Activated CD8-positive, alpha-beta T cell treated with anti-CD3 and anti-CD28 coated beads, Interleukin-2, amount 10 ng/mL, durations not matched to agents 7 days and 5 days (primary cell): ENCODE measurements at places on chromosomes 3 and 15.
A peak's percentile ranks its signal among the peaks of the same experiment; 100 is the strongest.

DNA sequence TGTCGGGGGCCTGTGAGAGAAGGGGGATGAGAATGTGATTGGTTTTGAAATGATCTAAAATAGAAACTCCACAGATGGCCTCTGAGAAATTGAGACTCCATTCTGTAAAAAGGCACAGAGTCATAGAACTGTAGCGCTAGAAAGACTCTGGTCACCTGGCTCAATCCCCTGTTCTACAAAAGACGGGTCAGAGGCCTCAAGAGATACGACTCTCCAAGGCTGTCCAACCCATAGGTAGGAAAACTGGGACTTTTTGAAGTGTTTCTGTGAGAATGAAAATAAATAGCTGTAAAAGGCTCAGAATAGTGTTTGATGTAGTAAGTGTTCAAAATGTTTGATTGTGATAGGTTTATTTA lies 11.7 kb upstream of the TMC3 start:
- H3K27ac ChIP-seq: no peak overlapping the region
- no peaks in the 10 kb centered on the region for H3K27me3 ChIP-seq
- no peak for DNase-seq
- peaks cover 10% of the 10 kb centered on the region for H3K4me1 ChIP-seq

DNA sequence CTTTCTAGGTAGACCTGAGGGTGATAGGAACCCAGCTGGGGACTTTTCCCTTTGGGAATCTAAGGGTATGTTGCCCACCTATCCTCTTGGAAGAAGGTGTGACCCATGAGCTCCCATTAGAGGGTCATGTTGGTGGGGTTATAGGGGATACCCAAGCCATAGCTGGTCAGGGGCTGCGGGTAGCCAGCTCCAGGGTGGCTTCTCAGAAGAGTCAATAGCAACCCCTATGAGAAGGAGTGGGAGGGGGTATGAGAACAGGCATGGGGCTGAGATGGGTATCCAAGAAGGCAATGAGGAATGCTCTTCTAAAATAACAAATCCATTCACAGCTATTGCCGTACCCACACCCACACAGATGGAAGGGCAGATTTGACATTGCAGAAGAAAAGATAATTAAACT lies 217.8 kb downstream of the UACA start:
- H3K4me1 ChIP-seq: peaks cover 19% of the 10 kb centered on the region
- no peak overlapping the region for H3K27ac ChIP-seq
- H3K27me3 ChIP-seq: peaks cover 2% of the 10 kb centered on the region
- no peaks in the 10 kb centered on the region for H3K36me3 ChIP-seq
- DNase-seq: no peak

DNA sequence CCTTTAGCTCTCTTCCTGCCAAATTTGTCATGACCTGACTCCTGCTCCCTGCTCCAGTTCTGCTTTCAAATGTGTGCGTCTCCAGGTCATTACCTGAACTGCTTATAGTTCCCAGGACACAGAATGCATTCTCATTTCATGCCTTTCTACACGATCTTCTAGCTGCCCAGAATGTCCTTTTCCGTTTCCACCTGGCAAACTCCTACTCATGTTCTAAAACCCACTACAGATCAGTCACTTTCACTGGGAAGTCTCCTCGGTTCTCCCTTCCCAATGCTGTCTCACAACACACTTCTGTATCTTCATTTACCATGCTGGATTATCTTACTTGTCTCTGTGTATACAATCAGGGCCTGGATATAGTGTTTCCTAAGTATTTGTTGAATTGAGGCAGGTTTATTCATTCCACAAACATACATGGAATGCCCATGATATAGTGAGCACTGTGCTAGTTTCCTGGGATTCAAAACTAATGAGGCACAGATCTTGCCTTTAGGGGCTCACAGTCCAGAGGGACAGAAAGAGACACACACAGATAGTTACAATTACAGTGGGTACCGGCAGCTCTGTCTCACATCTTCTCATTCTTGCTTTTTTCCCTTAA lies 1.6 kb upstream of the NOX5 start:
- no peaks in the 10 kb centered on the region for H3K4me1 ChIP-seq
- peaks cover 2% of the 10 kb centered on the region for H3K36me3 ChIP-seq
- no peak for DNase-seq
- H3K4me3 ChIP-seq: no peak overlapping the region
- no peak overlapping the region for H3K27ac ChIP-seq

- no peak overlapping the region for H3K27ac ChIP-seq
- H3K4me3 ChIP-seq: no peak overlapping the region
- H3K36me3 ChIP-seq: peaks cover 23% of the 10 kb centered on the region
- H3K4me1 ChIP-seq: no peaks in the 10 kb centered on the region
These were observed 16.0 kb downstream of the NKIRAS1 start for GRCh38 chr3:23900744-23901143.

DNA sequence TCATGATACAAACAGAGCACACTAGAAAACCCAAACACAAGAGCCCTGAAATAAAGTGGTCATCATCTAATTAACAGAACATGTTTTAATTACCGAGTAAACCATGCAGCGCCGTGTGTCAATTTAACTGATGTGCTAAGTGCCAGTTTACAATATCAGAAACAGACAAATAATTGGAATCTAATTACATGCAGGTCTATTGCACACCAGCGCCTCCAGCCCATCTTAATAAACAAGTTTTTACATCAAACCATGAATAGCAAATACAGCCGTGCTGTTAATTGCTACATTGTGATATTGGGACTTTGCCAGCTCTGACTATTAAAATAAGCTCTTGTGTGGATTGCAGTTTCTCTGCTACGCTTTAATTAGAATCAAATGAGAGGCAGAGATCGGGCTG lies 510.2 kb upstream of the MDFIC2 start:
- DNase-seq: no peak
- H3K4me3 ChIP-seq: no peak overlapping the region
- no peaks in the 10 kb centered on the region for H3K4me1 ChIP-seq
- H3K36me3 ChIP-seq: no peaks in the 10 kb centered on the region
- no peaks in the 10 kb centered on the region for H3K27me3 ChIP-seq

DNA sequence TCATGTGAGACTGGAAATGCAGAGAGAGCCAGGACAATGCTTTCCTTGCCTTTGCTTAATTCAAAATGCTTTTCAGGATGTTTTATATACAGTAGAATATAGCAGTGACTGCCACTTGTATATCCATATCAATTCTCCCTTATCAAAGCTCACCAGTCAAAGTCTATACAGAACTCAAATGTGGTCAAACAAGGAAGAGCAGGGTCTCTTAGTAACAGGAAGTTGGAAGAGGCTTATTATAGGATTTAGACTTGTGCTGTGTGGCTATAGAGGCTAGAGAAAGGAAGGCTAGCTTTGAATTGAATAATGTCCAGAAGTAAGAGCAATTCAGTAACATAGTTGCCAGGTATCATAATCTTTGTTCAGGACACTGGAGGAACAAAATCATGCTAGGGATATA lies 4.4 kb upstream of the SI start:
- H3K27ac ChIP-seq: no peak overlapping the region
- H3K36me3 ChIP-seq: no peaks in the 10 kb centered on the region
- no peaks in the 10 kb centered on the region for H3K4me1 ChIP-seq
- H3K4me3 ChIP-seq: no peak overlapping the region
- no peaks in the 10 kb centered on the region for H3K27me3 ChIP-seq

DNA sequence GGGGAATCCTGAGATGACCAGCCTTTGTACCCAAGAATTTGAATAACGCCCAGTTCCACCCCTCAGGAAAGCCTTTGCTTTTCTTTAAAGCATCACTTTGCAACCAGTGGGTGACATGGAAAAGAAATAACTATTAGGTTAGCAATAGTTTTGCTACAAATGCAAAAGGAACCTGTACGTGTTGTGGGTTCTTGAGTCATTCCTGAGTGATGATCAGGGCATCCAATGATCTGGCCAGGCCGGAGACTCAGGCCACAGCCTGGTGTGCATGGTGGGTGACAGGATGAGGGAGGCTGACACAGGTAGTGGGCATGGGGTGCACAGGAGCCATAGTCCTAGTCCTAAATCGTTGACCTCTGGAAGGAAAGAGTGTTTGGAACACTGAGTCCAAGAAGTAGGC lies 321.4 kb upstream of the IL12A start:
- DNase-seq: no peak
- H3K4me3 ChIP-seq: no peak overlapping the region
- no peaks in the 10 kb centered on the region for H3K36me3 ChIP-seq
- H3K27me3 ChIP-seq: no peaks in the 10 kb centered on the region
- H3K27ac ChIP-seq: no peak overlapping the region
- no peaks in the 10 kb centered on the region for H3K4me1 ChIP-seq

DNA sequence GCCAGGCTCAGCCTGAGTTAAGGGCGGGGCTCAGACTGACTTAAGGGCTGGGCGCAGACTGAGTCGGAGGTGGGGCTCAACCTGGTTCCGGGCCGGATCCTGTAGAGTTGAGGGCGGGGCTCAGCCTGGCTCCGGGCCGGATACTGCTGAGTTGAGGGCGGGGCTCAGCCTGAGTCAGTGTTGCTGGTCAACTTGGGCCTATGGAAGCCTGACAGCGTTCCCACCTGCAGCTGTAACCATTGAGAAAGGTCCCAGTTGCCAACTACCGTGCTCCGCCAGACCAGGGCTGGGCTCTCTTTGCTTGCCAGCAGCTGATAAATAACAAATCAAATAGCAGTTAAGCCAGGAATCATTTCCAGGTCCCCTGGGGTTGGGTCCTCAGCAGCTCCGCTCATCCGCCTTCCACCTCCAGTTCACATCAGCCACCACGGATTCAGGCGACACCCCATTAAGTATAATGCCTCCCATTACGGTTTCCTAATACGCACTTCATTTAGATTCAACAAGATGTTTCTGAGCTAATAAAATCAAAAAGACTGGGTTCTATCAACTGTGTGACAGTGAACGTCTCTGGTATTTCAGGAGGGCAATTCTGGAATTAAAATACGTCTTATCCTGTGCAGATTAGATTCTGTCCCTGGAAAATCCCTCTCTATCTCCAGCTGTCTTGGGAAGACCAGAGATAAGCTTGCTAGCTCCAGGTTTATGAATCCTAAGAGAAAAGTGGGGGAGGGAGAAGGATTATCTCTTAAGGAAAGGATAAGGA lies 7.3 kb downstream of the GRIP2 start:
- H3K27ac ChIP-seq: no peak overlapping the region
- no peak overlapping the region for H3K4me3 ChIP-seq
- H3K4me1 ChIP-seq: no peaks in the 10 kb centered on the region

DNA sequence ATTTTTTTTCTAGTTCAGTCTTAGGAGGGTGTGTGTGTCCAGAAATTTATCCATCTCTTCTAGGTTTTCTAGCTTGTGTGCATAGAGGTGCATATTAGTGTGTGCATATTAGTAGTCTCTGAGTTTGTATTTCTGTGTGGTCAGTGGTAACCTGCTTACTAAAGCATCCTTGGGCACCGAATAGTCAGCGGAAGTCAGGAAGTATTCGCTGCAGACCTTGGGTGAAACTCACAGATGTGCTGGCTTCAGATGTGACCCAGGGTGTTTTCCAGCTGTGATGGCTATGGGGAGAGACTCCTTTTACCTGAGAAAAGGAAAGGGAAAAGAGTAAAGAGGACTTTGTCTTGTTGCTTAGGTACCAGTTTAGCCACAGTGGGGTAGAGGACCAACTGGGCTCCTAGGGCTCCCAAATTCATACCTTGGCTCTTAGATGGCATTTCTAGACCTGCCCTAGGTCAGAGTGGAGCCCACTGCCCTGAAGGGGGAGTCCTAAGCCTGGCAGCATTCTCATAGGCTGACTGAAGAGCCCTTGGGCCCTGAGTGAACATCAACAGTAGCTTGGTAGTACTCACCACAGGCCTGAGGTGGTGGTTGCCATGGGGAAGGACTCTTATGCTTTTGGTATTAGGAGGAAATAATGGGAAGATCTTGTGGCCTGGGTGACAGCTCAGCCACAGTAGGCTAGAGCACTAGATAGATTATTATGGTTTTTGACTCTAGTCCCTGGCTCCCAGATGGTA lies 286.0 kb upstream of the ZPLD1 start:
- H3K36me3 ChIP-seq: peaks cover 10% of the 10 kb centered on the region
- no peak overlapping the region for H3K4me3 ChIP-seq
- DNase-seq: no peak
- H3K4me1 ChIP-seq: no peaks in the 10 kb centered on the region

DNA sequence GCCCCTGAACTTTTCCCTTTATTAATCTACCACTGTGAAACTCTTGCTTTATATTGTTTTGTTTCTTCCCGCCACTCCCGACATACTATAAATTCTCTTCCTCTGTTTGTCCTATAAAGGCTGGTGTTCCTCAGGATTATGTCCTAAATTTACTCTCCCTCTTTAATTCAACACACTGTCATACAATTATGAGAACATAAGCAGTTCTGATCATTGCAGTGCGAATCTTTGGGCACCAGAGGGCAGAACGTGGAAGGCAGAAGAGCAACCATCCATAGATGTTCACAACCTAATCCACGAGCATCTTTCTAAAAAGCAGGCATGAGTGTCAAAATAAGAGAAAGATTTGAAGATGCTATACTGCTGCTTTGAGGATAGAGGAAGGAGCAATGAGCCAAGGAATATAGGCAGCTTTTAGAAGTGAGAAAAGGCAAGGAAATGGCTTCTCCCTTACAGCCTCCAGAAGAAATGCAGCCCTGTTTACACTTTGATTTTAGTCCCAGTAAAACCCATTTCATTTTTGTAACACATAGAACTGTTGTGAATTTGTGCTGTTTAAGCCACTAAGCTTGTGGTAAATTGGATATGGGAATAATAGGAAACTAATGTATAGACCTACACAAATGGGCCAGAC lies 179.4 kb downstream of the GBE1 start:
- DNase-seq: peak; percentile 44
- no peaks in the 10 kb centered on the region for H3K27me3 ChIP-seq
- H3K27ac ChIP-seq: no peak overlapping the region
- peaks cover 2% of the 10 kb centered on the region for H3K36me3 ChIP-seq
- H3K4me3 ChIP-seq: no peak overlapping the region

DNA sequence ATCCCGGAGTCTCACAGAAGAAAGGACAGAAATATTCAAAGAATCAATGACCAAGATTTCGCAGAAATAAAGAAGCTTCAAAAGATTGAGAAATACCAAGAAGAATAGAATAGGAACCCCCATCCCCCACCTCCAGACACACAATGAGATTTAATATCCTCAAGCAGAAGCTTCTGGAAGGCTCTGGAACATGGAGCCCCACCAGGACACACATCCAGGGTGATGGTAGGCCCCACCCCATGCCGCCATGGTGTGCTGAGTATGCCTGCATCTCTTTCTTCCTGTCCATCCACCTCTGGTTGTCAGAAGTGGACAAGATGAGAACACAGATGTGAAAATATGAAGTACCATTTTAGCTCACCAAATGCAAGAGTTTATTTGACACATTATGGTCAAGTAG lies 19.3 kb downstream of the PRR23E start:
- H3K36me3 ChIP-seq: no peaks in the 10 kb centered on the region
- peaks cover 13% of the 10 kb centered on the region for H3K27me3 ChIP-seq
- H3K4me1 ChIP-seq: no peaks in the 10 kb centered on the region
- H3K4me3 ChIP-seq: no peak overlapping the region
- DNase-seq: peak; percentile 4
- no peak overlapping the region for H3K27ac ChIP-seq

GRCh38 chr15:33756961-33757360 lies 211.3 kb upstream of the CHRM5 start:
- H3K27me3 ChIP-seq: peaks cover 16% of the 10 kb centered on the region
- H3K27ac ChIP-seq: no peak overlapping the region
- no peak for DNase-seq
- no peaks in the 10 kb centered on the region for H3K4me1 ChIP-seq

DNA sequence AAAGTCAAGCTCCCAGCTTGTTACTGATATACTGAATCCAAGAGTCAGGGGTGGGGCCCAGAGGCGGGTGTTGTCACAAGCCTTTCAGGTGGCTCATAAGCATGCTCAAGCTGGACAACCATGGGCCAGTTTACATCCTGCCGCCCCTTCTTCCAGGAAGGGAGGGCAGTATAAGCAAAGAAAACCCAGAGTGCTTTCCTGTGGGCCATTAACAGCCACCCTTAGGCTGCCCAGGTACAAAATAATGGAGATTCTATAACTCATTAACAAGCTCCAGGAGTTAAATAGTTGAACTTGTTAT lies 183.2 kb downstream of the NTRK3 start:
- H3K27ac ChIP-seq: no peak overlapping the region
- H3K27me3 ChIP-seq: no peaks in the 10 kb centered on the region
- no peaks in the 10 kb centered on the region for H3K36me3 ChIP-seq
- no peak overlapping the region for H3K4me3 ChIP-seq
- no peak for DNase-seq
- no peaks in the 10 kb centered on the region for H3K4me1 ChIP-seq
